Suprapubic skin (tissue), 4 donors: ENCODE measurements at places on chromosomes 2 and 18. TPM values are rescaled to one million over a fixed set of nuclear protein-coding genes. Genes with fewer than 3 reads are reported as not detected.

NDC80 gene
- 2.5 TPM for total RNA-seq

GYPC gene
- 21.3 TPM for total RNA-seq

GNLY gene
- not detected for total RNA-seq

GRCh38 chr2:28451793-28452533 is 43.9 kb upstream of the PLB1 start:
- H3K27me3 ChIP-seq = no peaks in the 10 kb centered on the region
- H3K4me1 ChIP-seq = peaks cover 45% of the 10 kb centered on the region
- no peak overlapping the region for H3K4me3 ChIP-seq
- DNase-seq = no peak
- no peak overlapping the region for H3K27ac ChIP-seq

DNA sequence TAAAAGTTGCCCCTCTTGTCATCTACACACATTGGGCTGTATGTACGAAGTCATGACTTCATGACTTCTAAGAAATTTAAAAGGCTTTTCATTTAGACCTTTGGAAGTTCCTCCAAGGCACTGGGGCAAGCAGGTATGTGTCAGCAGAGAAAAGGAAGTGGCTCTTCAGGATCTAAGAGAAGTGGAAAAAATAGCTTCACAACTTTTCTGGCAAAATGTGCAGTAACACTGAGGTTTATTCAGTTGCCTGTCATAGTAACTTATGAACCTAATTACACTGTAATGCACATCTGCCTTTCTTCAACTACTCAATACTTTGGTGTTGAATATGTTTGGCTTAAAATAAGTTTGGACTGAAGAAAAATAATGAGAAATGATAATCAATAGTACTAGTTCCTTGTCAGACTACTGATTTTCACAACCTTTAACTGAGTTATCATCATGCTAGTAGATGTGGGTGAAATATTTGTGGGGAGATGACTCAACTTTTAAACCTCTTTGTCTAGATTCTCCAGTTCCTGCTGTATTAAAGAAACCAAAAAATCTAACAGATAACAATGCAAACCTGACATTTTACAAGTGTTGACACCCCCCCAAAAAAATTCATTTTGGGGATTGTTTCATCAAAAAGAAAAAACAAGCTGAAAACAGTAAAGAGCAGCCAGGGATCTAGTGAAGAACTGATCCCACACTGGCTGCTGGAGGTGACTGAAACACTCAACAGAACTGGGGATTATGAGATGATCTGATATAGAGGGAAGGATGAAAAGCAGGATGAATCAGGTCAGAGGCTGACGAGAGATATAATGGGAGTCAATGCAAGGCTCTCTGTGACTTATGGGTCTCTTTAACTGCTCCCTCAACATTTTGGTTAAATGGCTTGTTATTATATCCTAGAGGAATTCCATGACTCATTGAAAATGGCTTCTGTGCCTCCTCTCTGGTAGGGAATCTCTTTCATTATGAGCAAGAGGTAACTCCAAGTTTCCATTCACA is 84.6 kb downstream of the COLEC12 start:
- no peak for DNase-seq
- no peak overlapping the region for H3K4me3 ChIP-seq
- no peaks in the 10 kb centered on the region for H3K27me3 ChIP-seq
- no peak overlapping the region for H3K27ac ChIP-seq
- no peaks in the 10 kb centered on the region for H3K36me3 ChIP-seq
- no peaks in the 10 kb centered on the region for H3K4me1 ChIP-seq

GRCh38 chr2:61949458-61949713 is 43.9 kb downstream of the COMMD1 start:
- no peaks in the 10 kb centered on the region for H3K36me3 ChIP-seq
- no peaks in the 10 kb centered on the region for H3K27me3 ChIP-seq
- peaks cover 4% of the 10 kb centered on the region for H3K4me1 ChIP-seq
- H3K27ac ChIP-seq = peak overlapping the region; percentile 30
- no peak for DNase-seq
